ENCODE measurements at places on chromosomes 4 and X.

- DNase-seq = peak; percentile 79
These were observed 93.2 kb downstream of the FAM13A start for GRCh38 chr4:88963817-88964216.

GRCh38 chrX:68832101-68832416, 3.2 kb downstream of the EFNB1 start:
- no peak for DNase-seq

DNA sequence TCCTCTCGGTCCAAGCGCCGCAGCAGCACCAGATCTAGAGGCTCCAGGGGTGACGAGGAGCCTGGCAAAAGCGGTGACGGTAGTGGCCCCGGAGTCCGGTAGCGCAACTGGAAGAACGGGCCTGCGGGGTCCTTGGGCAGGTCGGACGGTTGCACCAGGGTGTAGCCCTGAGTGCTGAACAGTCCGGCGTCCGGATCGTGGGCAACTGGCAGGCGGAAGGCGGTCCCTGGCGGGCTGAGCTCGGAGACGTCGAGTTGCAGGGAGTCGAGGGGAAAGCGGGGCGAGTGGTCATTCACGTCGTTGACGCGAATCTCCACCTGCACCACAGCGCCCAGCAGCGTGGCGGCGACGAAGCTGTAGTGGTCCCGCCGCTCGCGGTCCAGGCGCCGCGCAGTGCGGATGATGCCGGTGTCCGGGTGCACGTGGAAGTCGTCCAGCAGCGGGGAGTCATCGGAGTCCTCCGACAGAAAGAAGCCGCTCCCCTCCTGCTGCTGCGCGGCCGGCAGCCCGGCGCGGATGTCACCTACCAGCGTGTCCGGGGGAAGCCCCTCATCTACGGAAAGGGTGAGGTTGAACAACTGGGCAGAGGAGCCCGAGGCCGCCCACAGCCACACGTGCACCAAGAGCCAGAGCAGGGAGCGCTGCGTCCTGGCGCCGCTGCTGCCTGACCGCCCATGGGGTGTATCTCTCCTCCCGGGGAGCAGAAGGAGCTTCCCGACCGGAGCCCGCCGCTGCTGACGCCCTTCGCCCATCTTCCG, 837 bp downstream of the DCHS2 start:
- DNase-seq = no peak

GRCh38 chr4:139329665-139330200, 27.5 kb upstream of the NDUFC1 start:
- no peak for DNase-seq

DNA sequence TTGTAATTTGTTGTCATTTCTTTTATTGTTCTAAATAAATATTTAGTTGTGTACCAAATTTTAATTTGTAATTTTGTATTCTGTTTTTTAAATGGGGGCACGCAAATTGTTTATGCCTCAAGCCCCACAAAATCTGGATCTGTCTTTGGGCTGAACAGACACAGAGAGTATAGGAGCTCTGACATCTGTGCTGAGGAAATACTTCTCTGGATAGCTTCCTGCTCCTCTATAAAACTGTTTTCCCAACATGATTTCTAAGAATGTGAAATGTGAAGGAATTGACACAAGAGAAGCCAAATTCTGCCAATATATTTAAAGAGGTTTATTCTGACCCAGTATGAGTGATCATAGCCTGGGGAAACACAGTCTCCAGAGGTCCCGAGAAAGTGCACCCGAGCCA, 93.0 kb downstream of the IL13RA2 start:
- DNase-seq = no peak

All from NCI-H748 treated with DMSO at 0.1 percent for 48 hours (cell line).